ENCODE measurements at places on chromosomes 12 and 14.
A peak's percentile ranks its signal among the peaks of the same experiment; 100 is the strongest.

GRCh38 chr14:73245480-73246325 is 8.4 kb downstream of the PAPLN start:
- H3K36me3 ChIP-seq: no peaks in the 10 kb centered on the region
- H3K27ac ChIP-seq: peak overlapping the region; percentile 7
- no peak for DNase-seq
- no peaks in the 10 kb centered on the region for H3K4me1 ChIP-seq
- no peaks in the 10 kb centered on the region for H3K27me3 ChIP-seq

GRCh38 chr12:81245458-81245857 is 167.6 kb downstream of the ACSS3 start:
- H3K36me3 ChIP-seq: no peaks in the 10 kb centered on the region
- H3K27ac ChIP-seq: no peak overlapping the region
- H3K4me3 ChIP-seq: no peak overlapping the region
- no peak for DNase-seq
- no peaks in the 10 kb centered on the region for H3K4me1 ChIP-seq

- H3K4me1 ChIP-seq: no peaks in the 10 kb centered on the region
- no peak for DNase-seq
- H3K4me3 ChIP-seq: no peak overlapping the region
These were observed 1.7 kb upstream of the DCD start for GRCh38 chr12:54649825-54650224.

- no peak for DNase-seq
- no peaks in the 10 kb centered on the region for H3K27me3 ChIP-seq
- H3K27ac ChIP-seq: no peak overlapping the region
These were observed 141.3 kb upstream of the RASSF8 start for GRCh38 chr12:25817166-25817565.

DNA sequence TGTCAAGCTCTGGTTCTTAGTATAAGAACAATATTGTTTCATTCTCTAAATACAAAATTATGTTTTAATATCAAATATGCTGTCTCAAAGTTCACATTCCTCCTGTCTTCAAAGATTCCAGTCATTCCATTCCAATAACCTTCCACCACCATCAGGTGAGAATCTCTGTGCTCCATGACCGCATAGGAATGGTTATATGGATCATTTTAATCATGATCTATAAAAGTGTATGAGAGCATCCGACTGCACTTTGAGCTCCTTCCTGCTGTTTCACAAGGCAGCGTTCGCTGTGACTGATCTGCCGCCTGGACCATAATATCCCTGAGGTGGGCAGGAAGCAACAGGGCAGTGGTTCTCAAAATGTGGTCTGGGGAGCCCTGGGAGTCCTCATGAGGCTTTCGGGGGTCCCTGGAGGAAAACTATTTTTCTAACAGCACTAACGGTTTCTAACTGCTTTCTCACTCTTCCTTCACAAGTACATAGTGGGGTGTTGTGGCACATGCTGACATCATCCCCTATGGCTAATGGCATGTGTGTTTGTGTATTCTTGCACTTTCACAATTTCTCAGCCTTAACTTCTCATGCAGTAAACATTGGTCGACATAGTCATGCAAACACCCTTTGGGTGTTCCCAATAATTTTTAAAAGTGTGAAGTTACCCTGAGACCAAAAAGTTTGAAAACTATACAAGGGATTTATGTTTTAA is 137.4 kb downstream of the ANO2 start:
- H3K36me3 ChIP-seq: no peaks in the 10 kb centered on the region
- H3K4me3 ChIP-seq: no peak overlapping the region
- no peak overlapping the region for H3K27ac ChIP-seq
- H3K4me1 ChIP-seq: no peaks in the 10 kb centered on the region
- no peak for DNase-seq
- H3K27me3 ChIP-seq: peaks cover 4% of the 10 kb centered on the region

- H3K27me3 ChIP-seq: no peaks in the 10 kb centered on the region
- H3K36me3 ChIP-seq: no peaks in the 10 kb centered on the region
- no peak for DNase-seq
- H3K4me1 ChIP-seq: peaks cover 34% of the 10 kb centered on the region
These were observed 71.4 kb upstream of the SRSF5 start for GRCh38 chr14:69695322-69696203.

DNA sequence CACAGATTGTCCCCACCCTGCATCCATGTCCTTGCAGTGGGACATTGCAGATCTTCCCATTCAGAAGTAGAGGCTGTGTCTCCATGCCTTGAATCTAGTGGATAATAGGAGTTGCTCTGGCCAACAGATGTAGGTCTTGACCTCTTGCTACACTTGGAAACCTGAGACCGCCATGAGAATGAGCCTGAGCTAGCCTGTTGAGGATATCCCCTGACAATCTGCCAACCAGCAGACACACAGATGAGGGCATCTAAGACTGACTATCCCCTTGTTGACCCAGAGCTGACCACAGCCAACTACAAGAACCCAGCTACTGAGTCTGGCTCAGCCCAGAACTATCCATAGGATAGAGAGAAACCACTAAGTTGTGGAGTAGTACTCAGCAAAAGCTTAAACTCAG is 161.1 kb upstream of the NOS1 start:
- H3K36me3 ChIP-seq: no peaks in the 10 kb centered on the region
- no peak for DNase-seq
- no peak overlapping the region for H3K27ac ChIP-seq
- H3K27me3 ChIP-seq: no peaks in the 10 kb centered on the region
- H3K4me1 ChIP-seq: no peaks in the 10 kb centered on the region

DNA sequence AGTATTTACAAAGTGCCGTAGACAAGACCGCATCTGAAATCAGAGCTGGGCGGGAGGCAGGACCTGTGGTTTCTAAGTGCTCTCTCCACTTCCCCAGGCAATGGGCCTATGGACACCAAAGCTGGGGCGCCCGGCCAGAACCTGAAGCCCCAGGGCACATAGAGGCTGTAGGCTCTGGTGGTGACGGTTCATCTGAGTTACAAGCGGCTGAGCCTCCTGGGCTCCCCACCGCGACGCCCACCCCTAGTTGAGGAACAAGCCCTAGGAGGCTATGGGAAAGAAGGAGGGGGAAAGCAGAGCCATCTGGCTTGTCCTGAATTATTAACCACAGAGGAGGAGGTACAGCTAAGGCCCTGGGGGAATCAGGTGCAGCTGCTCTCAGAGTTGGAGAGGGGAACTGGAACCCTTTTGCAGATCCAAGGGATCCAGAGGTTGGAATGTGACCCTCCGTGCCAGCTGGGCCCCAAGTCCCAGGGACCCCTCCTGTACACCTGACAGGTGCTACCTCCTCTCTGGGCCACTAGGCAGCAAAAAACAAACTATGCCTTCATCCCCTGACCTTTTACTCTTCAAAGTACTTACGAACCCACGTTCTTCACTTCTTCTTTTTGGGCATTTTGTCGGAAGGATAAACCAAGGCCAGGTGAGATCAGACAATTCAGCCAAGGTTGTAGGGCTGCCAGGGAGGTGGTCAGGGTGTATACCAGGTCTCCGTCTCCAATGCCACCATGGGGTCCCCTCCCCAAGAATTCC is 77.2 kb downstream of the ARL6IP4 start:
- H3K27me3 ChIP-seq: no peaks in the 10 kb centered on the region
- H3K36me3 ChIP-seq: no peaks in the 10 kb centered on the region
- no peak for DNase-seq
- H3K27ac ChIP-seq: no peak overlapping the region
- no peak overlapping the region for H3K4me3 ChIP-seq

DNA sequence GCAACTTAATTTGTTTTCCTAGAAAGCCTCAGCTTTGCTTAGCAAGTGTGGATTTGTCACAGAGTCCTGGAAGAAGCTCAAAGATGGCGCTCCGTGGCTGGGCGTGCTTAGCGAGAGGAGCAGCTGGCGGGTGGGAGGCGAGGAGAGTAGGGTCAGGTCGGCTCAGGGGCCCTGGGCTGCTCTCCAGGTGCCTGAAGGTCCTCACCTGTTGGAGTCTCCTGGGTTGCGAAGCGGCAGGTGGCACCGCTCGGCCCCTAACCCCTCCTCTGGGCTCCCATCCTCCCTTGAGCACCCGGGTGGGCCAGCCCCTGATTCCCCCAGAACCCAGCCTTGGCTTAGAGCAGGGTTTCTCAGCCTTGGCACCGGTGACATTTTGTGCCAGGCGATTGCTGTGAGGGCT is 25.1 kb downstream of the LRTM2 start:
- H3K36me3 ChIP-seq: no peaks in the 10 kb centered on the region
- no peaks in the 10 kb centered on the region for H3K4me1 ChIP-seq
- H3K27ac ChIP-seq: no peak overlapping the region
- H3K27me3 ChIP-seq: peaks cover 35% of the 10 kb centered on the region
- DNase-seq: peak; percentile 49

- no peak overlapping the region for H3K27ac ChIP-seq
- H3K27me3 ChIP-seq: no peaks in the 10 kb centered on the region
- no peak overlapping the region for H3K4me3 ChIP-seq
- H3K36me3 ChIP-seq: no peaks in the 10 kb centered on the region
- no peaks in the 10 kb centered on the region for H3K4me1 ChIP-seq
These were observed 43.3 kb downstream of the DEGS2 start for GRCh38 chr14:100116134-100116533.

- H3K4me1 ChIP-seq: no peaks in the 10 kb centered on the region
- H3K36me3 ChIP-seq: no peaks in the 10 kb centered on the region
- H3K27ac ChIP-seq: no peak overlapping the region
- no peaks in the 10 kb centered on the region for H3K27me3 ChIP-seq
- DNase-seq: no peak
These were observed 92.3 kb downstream of the KCNK13 start for GRCh38 chr14:90154110-90154509.

GRCh38 chr12:75561921-75562320 is 50.5 kb upstream of the KRR1 start:
- no peak for DNase-seq
- H3K27ac ChIP-seq: no peak overlapping the region
- peaks cover 9% of the 10 kb centered on the region for H3K4me1 ChIP-seq
- no peaks in the 10 kb centered on the region for H3K36me3 ChIP-seq
- H3K4me3 ChIP-seq: no peak overlapping the region
- no peaks in the 10 kb centered on the region for H3K27me3 ChIP-seq

- DNase-seq: no peak
- peak overlapping the region; percentile 66 for H3K27ac ChIP-seq
- H3K4me3 ChIP-seq: no peak overlapping the region
- H3K27me3 ChIP-seq: no peaks in the 10 kb centered on the region
- no peaks in the 10 kb centered on the region for H3K36me3 ChIP-seq
These were observed 10.3 kb downstream of the CLMN start for GRCh38 chr14:95309261-95310051.

DNA sequence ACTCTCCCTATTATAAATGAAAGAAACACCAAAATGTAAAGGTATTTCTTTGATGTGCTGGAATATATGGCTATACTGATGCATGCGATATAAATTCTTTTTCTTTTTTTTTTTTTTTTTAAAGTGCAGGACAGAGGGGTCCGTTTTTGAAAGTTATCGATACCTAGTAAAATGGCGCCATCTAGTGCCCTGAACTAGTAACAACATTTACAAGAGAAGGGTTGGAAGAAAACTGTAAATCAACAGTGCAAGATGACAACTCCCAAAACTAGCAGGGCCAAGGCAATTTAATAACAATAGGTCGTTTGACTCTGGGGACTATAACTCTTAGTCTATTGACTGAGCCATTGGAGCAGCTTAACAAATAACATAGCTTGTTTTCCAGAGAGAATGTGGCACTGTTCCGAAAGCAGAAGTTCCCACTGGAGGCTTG is 137.7 kb downstream of the SPTSSA start:
- H3K4me1 ChIP-seq: no peaks in the 10 kb centered on the region
- H3K36me3 ChIP-seq: no peaks in the 10 kb centered on the region
- H3K27me3 ChIP-seq: no peaks in the 10 kb centered on the region

DNA sequence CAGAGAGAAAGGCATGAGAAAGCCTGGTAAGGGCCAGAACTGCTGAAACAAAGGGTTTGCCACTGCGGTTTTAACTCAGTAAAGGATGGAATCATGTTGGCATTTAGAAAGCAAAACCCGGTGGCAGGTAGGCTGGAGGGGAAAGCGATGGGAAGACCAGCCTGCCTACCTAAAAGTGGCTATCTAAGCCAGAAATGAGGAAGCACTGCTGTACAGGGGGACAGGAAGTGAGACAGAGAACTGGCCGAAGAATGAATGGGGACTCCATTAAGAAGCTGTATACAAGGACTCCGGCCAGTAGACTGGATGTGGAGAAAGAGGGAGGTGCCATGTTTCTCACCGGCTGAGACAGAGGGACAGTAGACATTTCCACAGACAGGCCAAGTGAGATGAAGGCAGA is 48.2 kb downstream of the PPM1H start:
- no peaks in the 10 kb centered on the region for H3K4me1 ChIP-seq
- no peaks in the 10 kb centered on the region for H3K27me3 ChIP-seq
- no peak for DNase-seq
- no peak overlapping the region for H3K4me3 ChIP-seq
- H3K27ac ChIP-seq: no peak overlapping the region
- no peaks in the 10 kb centered on the region for H3K36me3 ChIP-seq

DNA sequence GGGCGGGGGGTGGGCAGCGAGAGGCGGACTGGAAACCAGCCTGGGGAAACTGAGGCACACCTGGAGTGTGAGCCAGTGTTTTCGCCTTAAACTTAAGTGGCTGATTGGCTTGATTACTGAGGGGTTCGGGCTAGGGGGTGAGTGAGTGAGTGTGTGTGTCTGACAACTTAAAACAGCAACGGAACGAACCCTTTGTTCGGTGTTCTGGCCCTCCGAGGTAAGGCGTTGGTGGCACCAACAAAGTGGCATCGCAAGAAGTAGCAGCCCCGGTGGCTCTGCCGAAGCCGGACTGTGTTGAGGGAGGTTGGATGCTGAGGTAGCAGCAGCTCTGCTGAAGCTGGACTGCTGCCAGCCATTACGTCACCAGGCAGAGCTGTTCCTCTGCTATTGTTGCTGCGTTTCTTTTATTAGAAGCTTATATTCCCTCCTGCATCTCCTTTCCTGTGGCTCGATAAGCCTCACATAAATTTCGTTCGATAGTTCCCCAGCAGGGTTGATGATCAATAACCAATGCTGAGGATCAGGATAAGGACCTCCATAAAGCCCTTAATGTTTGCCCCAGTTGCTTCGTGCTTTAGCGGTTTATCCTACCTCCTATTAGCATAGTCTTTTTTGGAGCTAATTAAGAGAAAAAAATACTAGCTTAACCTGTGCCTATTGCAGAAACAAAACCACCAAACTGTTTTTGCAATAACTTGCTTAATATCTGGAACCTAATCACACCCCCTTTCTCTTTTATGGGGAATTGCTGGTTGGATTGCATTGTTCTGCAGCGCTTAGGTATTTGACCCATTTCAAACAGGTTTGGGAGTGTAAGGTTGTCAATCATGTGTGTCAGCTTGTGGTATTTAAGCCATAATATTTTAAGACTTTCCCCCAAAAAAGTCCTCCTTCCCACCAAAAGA is 1.3 kb downstream of the GPR137C start:
- H3K4me3 ChIP-seq: peak overlapping the region; percentile 90
- no peaks in the 10 kb centered on the region for H3K27me3 ChIP-seq
- peak overlapping the region; percentile 91 for H3K27ac ChIP-seq
- H3K4me1 ChIP-seq: no peaks in the 10 kb centered on the region
- peak; percentile 90 for DNase-seq

GRCh38 chr14:39203659-39204606 is 28.9 kb downstream of the PNN start:
- no peak for DNase-seq
- H3K36me3 ChIP-seq: no peaks in the 10 kb centered on the region
- no peak overlapping the region for H3K4me3 ChIP-seq
- H3K27ac ChIP-seq: no peak overlapping the region
- no peaks in the 10 kb centered on the region for H3K27me3 ChIP-seq

Measured in breast epithelium (tissue), 4 donors.